CD4-positive, alpha-beta T cell (primary cell): ENCODE measurements at places on chromosomes 7 and 10. TPM values are rescaled to one million over a fixed set of nuclear protein-coding genes. Genes with fewer than 3 reads are reported as not detected.

DNA sequence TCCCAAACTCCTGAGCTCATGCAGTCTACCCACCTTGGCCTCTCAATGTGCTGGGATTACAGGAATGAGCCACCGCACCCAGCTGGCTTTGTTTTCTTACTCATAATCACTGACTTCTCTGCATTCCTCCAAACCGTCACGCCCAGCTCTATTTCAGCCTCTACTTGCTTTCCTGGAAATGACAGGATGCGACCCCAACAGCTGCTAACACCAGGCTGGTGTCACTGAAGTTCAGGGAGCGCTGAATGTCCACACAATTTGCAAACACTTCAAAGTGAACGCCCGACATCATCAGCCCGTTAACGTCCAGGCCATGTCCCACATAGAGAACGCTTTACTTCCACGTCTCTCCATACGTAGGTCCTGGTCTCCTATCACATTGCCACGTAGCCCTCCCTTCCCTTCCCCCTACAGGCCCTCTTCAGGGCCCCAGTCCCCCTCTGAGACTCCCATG lies 12.8 kb upstream of the PROSER2 start:
- no peak for DNase-seq

Gene OR2A7
- total RNA-seq: 5.4 TPM

Gene HOXA9
- total RNA-seq: not detected

- DNase-seq: no peak
Observed at GRCh38 chr7:47351233-47352154, 230.4 kb downstream of the TNS3 start.

Gene DIP2C
- 4.1 TPM for total RNA-seq

Gene NUTM2A
- total RNA-seq: 1.6 TPM

DNA sequence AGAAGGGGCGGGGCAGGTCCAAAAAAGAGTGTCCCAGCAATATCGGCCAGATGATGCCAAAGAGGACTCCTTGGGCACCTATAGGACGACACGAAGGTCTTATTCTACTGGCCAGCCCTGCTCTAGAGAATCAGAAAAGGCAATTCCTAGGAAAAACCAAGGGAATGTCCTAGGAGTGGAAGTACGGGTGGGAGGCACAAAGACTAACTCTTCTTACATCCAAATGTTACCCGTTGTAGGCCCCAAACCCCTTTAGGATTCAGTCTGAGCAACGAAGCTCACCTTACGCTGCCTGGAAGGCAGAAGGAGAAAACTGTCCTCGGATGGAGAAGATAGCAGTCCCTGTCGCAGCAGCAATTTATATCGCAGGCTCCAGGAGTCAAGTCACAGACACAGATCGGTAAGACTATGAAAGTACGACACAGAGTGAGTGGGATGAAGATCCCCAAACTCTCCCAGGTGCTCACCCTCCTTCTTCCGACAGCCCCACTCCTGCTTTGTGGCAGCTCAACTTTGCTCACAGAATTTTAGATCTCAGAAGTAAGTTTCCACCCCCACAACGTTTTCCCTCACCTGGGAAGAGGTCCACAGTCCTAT lies 558 bp downstream of the TCTN3 start:
- DNase-seq: peak; percentile 15

DNA sequence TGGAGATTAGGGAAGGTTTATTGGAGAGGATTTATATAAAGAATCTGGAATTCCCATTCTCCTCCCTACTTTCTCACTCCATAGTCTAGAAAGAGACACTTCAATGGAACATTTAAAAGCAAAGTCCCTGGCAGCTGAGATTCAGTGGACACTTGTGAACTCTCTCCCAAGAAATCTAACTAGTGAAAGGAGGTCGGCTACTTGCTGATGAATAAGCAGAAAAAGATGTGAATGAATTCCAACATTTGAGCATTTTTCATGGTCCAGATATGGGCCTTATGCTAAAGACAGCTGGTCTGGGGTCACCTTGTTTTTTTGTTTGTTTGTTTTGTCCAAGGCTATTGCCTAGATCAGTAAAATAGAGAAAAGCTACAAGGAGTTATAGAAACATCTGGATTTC lies 141.1 kb upstream of the LRRTM3 start:
- no peak for DNase-seq

DNA sequence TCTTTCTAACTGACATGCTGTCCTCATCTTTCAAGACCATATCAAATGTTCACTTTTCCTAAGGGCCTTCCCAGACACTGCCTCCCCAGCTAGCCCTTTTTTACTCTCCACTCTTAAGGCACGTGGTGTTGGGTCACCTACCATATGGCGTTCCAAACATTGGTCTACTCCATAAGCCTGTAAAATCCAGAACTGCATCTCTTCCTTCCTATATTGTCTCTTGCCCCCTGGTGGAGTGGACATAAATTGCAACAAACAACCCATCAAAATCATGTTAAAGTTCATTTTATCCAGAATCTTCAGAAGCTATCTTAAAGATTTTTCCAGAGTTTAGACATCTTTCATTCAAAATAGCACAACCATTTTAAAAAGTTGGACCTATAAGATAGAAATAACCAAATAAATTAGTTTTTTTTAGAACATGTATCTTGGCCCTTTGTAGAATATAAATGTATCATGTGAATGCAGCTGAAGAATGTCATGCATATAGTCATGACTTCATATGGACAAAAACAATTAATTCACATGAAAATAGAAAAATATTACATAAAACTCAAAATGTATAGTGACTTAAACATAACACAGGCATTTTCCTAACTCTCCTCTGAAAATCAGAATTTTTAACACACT lies 180.6 kb upstream of the CHRM2 start:
- no peak for DNase-seq

GRCh38 chr10:90458054-90458453 lies 399.8 kb downstream of the HTR7 start:
- DNase-seq: no peak

GRCh38 chr7:19117870-19118608 lies 603 bp upstream of the TWIST1 start:
- no peak for DNase-seq

GRCh38 chr7:65812281-65812680 lies 60.6 kb upstream of the VKORC1L1 start:
- no peak for DNase-seq

DNA sequence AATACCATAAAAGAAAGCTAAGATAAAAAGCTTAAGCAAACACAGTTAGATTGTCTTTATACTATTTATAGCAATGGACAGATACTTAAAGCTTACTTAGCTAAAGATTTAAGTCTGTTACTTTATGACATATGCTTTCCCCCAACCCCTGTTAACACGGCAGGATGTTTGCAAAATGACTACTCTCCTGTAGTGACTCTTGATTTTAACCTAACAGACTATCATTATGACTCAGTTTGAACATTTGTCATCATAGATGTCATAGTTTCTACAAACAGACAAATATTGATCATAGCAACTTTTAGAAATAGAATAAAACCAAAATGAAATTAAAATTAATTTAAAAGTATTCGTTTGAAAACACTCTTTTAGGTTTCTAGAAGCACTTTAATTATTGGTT lies 7.8 kb upstream of the COMMD3 start:
- DNase-seq: no peak

DNA sequence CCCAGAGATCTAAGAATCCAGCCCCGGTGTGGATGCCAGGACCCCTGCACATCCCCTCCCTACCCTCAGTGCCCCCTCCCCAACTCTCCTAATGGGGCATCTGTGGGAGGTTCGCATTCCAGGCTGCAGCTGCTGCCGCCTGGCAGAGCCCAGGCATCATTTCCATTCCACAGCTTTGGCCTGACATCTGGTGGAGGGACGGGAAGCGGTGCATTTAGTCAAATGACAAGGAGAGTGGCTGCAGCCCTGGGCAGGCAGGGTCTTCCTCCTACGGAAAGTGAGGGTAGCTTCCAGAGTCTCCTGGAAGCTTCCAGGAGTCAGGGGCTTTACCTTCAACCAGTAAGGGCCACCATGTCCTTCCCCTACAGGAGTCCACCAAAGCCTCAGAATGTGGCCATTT lies 30.8 kb downstream of the PRLHR start:
- no peak for DNase-seq

Gene TAS2R3
- total RNA-seq: 0.31 TPM

DNA sequence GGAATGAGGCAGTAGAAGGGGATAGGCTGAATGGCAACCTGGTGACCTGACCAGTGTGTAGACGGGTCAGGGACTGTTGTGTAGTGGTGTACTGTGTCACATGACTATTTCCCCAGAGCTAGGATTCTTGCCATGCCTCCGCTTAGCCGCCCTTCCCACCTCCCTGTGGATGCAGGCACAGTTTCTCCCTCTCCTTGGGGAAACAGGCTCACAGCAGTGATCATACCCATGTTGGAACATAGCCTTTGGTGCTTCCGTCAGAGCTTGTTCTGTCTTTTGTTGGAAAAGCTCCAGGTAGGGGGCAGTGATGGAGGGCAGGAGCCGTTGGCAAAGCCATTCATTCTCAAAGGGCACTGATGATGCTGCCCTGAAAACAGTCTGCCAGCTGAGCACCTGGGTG lies 44.3 kb downstream of the OGDH start:
- no peak for DNase-seq

- DNase-seq: peak; percentile 83
Observed at GRCh38 chr10:79929409-79929904, 19.4 kb downstream of the SFTPD start.

- DNase-seq: no peak
Observed at GRCh38 chr10:98293550-98294269, 25.7 kb upstream of the LOXL4 start.

DNA sequence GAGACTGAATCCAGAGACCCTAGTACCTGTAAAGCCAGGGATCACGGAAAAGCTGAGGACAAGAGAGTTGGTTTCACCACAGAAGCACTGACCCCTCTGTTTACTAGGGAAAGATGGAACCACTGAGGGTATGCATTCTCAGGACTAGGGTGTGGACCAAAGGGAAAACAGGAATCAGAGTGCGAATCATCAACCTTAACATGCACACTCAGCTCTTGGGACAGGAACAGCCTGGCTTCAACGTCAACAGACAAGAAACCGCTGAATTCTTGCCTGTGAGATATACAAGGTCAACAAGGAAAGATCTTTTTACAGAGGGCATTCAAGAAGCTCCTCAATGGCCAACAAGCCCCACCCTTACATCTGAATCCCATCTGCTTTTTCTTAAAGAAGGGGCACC lies 14.9 kb downstream of the TNRC18 start:
- DNase-seq: no peak

- no peak for DNase-seq
Observed at GRCh38 chr10:117503244-117504205, 39.0 kb upstream of the EMX2 start.

- DNase-seq: no peak
Observed at GRCh38 chr10:113056441-113057021, 106.5 kb downstream of the TCF7L2 start.

GRCh38 chr10:44347609-44348400 lies 37.1 kb downstream of the CXCL12 start:
- DNase-seq: no peak

- no peak for DNase-seq
Observed at GRCh38 chr10:59700709-59701108, 8.9 kb downstream of the SLC16A9 start.

Gene ZSCAN21
- total RNA-seq: 2.0 TPM

- no peak for DNase-seq
Observed at GRCh38 chr7:112802406-112802805, 12.2 kb upstream of the TMEM168 start.

Gene TRIL
- not detected for total RNA-seq

Gene OR6V1
- not detected for total RNA-seq

Gene ANKRD30A
- not detected for total RNA-seq

DNA sequence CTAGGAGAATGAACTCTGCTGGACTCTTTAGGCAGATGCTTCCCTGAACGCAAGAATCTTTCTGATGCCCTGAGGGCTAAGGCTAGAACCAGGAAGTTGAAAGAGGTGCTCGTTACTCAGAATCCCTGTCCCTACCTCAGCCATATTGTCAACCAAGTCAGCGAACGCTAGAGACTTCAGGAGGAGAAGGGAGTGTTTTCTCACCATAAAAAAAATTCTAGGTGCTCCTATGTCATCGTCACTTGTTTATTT lies 359.4 kb downstream of the PRPF18 start:
- DNase-seq: no peak

Gene ABCB1
- total RNA-seq: 12.2 TPM

DNA sequence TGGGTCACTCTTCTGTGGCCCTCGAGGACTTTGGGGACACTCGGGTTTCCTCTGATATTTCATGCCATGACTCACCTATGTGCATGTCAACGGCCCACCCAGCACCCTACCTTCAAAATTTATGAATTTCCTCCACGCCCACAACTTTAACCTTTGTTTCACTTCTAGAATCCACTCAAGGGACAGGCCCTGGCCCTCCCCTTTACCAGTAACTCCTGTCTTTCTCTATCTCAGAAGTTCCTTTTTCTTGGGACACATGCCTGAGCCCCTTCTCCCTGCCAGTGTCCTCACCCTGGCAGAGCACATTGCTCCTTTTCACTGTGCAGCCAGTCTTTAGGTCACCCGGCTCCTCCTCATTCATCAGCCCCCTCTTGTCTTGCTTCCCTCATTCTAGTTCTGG lies 282.5 kb upstream of the KLF6 start:
- DNase-seq: no peak

GRCh38 chr7:36283711-36284130 lies 105.9 kb upstream of the ANLN start:
- DNase-seq: no peak
